Liver (tissue), 10 donors: ENCODE measurements at places on chromosomes 13 and 19. TPM values are rescaled to one million over a fixed set of nuclear protein-coding genes. Genes with fewer than 3 reads are reported as not detected.
A peak's percentile ranks its signal among the peaks of the same experiment; 100 is the strongest.

DNA sequence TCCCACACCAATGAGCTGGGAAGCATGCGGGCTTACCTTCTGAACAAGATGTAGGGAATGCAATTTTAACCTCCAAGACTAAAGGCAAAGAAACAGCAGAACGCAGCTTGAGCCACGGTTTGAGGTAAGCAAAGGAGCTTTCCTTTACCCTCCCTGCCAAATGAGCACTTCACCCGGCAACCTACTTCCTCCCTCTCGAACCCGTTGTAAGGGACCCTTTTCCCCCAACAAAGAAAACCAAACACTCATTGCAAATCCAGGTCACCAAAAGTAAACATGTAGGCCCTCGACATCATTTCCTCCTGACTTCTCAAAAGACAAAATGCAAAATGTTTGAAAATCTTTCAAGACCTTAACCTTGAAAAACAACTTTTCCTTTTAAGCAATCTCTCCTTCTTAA is 65.3 kb downstream of the ABCC4 start:
- no peak overlapping the region for H3K4me3 ChIP-seq
- H3K36me3 ChIP-seq, result no peaks in the 10 kb centered on the region
- DNase-seq, result no peak

IRS2 gene
- total RNA-seq, result 9.1 TPM

- H3K4me3 ChIP-seq, result no peak overlapping the region
- H3K27ac ChIP-seq, result no peak overlapping the region
- H3K27me3 ChIP-seq, result no peaks in the 10 kb centered on the region
- H3K36me3 ChIP-seq, result no peaks in the 10 kb centered on the region
These were observed 14.7 kb upstream of the EVI5L start for GRCh38 chr19:7815325-7815724.

CLEC17A gene
- 0.28 TPM for total RNA-seq

DNA sequence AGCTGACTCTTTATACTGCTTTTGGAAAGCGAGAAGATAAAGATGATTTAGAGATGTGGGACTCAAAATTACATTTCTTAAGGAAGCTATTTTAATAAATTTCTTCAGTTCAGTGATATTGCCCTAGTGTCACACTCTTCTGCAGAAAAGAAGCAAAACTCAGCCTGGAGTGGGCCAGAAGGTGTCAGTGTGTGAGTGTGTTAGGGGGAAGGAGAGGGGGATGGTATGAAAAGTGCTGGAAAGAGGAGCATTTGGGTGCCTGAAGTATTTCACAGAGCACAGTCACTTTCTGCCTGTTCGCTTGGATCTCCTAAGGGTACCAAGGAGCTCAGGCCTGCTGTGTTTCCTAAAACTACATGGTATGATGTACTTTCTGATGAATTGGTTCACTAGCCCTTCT is 84.5 kb upstream of the FRY start:
- H3K27ac ChIP-seq, result peak overlapping the region; percentile 22
- H3K36me3 ChIP-seq, result no peaks in the 10 kb centered on the region
- no peak for DNase-seq
- peaks cover 15% of the 10 kb centered on the region for H3K4me1 ChIP-seq

- no peaks in the 10 kb centered on the region for H3K27me3 ChIP-seq
- H3K4me1 ChIP-seq, result no peaks in the 10 kb centered on the region
- H3K27ac ChIP-seq, result no peak overlapping the region
- H3K36me3 ChIP-seq, result no peaks in the 10 kb centered on the region
- no peak for DNase-seq
These were observed 130.8 kb downstream of the KL start for GRCh38 chr13:33146843-33147611.

DNA sequence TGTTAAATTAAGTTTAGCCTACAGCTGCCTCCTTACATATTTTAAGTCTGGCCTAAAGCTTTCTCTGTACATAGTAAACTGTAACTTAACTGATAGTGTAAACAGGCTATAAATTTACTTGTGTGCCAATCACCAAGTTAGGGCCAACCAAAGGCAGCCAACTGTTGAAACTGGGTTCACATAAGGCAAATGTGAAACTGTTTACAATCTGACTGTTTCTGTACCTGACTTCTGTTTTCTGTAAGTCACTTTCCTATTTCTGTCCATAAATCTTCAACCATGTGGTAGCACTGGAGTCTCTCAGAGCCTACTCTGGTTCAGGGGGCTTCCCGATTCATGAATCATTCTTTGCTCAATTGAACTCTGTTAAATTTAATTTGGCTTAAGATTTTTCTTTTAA is 103.1 kb downstream of the RAP2A start:
- H3K4me1 ChIP-seq, result no peaks in the 10 kb centered on the region
- H3K4me3 ChIP-seq, result no peak overlapping the region
- H3K27ac ChIP-seq, result no peak overlapping the region
- DNase-seq, result no peak

ERCC1 gene
- total RNA-seq, result 19.3 TPM

- no peak overlapping the region for H3K4me3 ChIP-seq
- H3K27ac ChIP-seq, result peak overlapping the region; percentile 91
- DNase-seq, result peak; percentile 62
These were observed 692 bp upstream of the ZNF580 start for GRCh38 chr19:55640043-55640576.

DNA sequence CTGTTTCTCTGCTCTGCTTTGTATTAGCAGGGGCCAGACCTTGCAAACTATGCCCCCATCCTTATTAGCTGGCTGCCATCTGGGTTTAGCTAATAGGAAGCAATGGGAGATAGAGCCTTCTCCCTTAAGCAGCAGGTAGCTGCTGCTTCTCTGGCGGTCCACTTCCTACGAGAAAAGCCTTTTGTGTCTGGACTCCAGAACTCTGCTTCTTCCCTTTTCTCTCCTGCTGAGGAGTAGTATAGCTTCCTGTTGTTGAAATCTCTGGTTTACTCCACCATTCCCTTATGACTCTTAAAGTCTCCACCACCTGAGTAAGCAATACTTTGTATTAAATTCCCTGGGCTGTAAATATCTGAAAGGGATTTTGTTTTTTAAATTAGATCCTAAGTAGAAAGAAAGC is 147.1 kb downstream of the DNAJC15 start:
- H3K27me3 ChIP-seq, result no peaks in the 10 kb centered on the region
- no peak for DNase-seq
- H3K4me3 ChIP-seq, result no peak overlapping the region
- no peaks in the 10 kb centered on the region for H3K4me1 ChIP-seq
- no peaks in the 10 kb centered on the region for H3K36me3 ChIP-seq

DNA sequence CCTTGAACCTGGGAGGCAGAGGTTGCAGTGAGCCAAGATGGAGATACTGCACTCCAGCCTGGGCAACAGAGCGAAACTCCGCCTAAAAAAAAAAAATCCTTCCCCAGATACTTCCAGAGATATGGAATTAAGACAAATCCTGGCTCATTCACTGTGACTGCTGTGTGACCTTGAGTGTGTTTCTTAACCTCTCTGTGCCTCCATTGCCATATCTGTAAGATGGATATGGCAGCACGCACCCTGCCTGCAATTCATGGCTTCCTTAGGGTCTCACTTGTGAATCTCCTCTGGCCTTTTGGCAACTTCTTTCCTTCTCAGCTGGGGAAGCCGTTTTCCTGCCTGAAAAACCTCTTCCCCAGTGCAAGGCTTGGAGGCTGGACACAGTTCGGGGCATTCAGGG is 33.8 kb upstream of the ONECUT3 start:
- no peaks in the 10 kb centered on the region for H3K27me3 ChIP-seq
- no peaks in the 10 kb centered on the region for H3K4me1 ChIP-seq
- H3K4me3 ChIP-seq, result no peak overlapping the region
- H3K27ac ChIP-seq, result no peak overlapping the region
- no peak for DNase-seq

RYR1 gene
- 0.33 TPM for total RNA-seq

- no peaks in the 10 kb centered on the region for H3K36me3 ChIP-seq
- no peak overlapping the region for H3K27ac ChIP-seq
- no peaks in the 10 kb centered on the region for H3K4me1 ChIP-seq
- H3K4me3 ChIP-seq, result no peak overlapping the region
- no peak for DNase-seq
- no peaks in the 10 kb centered on the region for H3K27me3 ChIP-seq
These were observed 9.1 kb upstream of the TMEM255B start for GRCh38 chr13:113749967-113750366.

DNA sequence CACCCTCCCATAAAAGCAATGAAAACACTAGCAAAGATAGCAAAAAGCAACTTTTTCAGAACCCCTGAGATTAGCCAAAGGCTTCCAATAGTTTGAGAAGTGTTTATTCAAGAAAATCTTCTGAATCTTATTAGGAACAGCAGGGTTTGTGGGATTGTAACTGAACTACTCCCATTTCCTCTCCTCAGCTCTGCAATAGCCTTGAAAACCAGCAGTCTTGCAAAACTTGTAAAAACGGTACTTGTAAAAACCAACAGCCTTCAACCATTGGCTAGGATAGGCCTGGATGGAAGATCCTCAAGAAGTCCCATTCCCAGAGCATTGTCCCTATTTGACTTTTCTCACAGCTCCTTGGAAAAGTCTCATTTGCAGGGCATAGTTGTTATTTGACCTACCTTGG is 12.1 kb downstream of the RNASEH2B start:
- no peak overlapping the region for H3K4me3 ChIP-seq
- H3K4me1 ChIP-seq, result no peaks in the 10 kb centered on the region
- no peaks in the 10 kb centered on the region for H3K27me3 ChIP-seq
- H3K27ac ChIP-seq, result no peak overlapping the region
- H3K36me3 ChIP-seq, result no peaks in the 10 kb centered on the region

MEF2B gene
- 0.08 TPM for total RNA-seq

DNA sequence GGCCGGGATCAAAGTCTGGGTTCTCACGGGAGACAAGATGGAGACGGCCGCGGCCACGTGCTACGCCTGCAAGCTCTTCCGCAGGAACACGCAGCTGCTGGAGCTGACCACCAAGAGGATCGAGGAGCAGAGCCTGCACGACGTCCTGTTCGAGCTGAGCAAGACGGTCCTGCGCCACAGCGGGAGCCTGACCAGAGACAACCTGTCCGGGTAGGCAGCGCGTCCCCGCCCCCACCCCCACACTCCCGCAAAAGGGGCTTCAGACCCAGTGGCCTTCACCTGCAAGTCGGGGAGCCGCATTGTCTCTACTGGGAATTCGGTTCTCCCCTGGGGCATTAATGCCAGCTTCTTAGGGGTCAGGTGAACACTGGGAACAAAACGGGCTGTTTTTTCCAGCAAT is 114.7 kb upstream of the MCF2L start:
- no peaks in the 10 kb centered on the region for H3K27me3 ChIP-seq
- no peak for DNase-seq
- H3K4me3 ChIP-seq, result no peak overlapping the region
- peaks cover 25% of the 10 kb centered on the region for H3K36me3 ChIP-seq
- no peaks in the 10 kb centered on the region for H3K4me1 ChIP-seq
